ENCODE measurements at places on chromosomes 13 and 19. TPM values are rescaled to one million over a fixed set of nuclear protein-coding genes. Genes with fewer than 3 reads are reported as not detected.

The CD37 gene
- 19.6 TPM for total RNA-seq

The IL11 gene
- not detected for total RNA-seq

The TBXA2R gene
- 49.6 TPM for total RNA-seq

DNA sequence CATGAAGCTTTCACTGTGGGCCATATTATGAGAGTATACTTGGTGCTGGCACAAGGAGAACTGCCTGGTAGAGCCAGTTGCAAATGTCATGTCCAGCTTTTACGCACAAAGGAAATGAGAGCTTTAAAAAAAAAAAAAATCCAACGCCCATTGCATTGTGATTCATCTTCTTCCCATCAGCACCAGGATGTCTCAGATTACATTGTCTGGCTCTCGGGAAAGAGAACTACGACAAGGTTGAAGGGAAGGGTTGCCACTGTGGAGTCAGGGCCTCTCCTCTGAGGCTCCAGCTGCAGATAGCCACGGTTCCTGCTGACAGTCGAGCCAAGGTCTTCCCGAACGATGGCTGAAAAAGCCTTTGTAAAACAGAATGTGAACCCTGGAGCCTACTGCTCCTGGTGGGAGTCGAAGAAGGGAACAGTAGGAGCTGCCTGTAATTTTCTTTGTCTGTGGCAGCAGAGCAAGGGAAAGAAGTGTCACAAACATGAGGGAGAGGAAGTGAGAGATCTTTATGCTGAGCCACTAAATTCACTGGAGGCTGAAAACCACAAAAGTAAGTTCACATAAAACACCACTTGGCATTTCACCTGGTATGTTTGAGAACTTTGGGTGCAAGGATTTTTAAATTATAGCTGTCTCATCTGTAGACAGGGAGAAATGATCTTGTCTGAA lies 704.7 kb downstream of the DIAPH3 start:
- no peak for DNase-seq

GRCh38 chr19:31168106-31168625 lies 181.1 kb downstream of the TSHZ3 start:
- DNase-seq = no peak

- DNase-seq = no peak
Observed at GRCh38 chr13:30314562-30314961, 7.2 kb upstream of the KATNAL1 start.

DNA sequence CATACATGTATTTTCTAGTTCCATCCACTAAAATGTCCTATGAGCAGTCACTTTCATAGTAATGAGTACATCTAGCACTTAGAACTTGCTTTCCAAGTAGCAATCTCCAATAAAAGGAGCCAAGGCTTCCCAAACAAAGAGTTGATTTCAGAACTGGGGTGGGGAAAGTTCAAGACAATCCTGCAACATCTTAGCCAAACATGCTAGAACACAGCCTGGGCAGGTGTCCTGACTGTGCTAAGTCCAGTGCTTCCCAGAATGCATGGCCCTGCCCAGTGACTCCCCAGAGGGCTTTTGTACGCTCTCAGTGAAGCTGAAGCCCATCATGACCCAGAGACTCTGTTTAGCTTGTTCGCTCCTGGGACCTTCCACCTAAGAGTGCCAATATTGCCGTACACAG lies 106.7 kb upstream of the UBAC2 start:
- DNase-seq = no peak

DNA sequence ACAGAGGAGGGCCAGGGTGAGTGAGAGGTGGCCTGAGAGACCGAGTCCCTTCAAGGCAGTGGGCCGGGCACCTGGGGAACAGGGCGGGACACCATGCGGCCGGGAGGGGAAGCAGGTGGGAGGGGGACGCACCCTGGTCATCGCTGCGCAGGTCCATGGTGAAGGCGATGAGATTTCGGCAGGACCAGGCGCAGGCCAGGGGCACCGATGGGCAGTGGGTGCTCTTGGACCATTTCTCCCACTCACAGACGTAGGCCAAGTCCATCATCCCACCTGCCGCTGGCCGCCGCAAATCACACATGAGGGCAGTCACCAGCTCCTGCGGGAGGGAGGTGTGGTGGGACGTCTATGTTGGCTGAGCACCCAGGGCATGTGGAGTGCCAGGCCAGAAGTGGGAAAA lies 2.2 kb downstream of the MED16 start:
- DNase-seq = no peak

- DNase-seq = no peak
Observed at GRCh38 chr19:15810335-15810734, 5.1 kb downstream of the OR10H1 start.

GRCh38 chr13:98585398-98585754 lies 8.5 kb upstream of the STK24 start:
- no peak for DNase-seq

DNA sequence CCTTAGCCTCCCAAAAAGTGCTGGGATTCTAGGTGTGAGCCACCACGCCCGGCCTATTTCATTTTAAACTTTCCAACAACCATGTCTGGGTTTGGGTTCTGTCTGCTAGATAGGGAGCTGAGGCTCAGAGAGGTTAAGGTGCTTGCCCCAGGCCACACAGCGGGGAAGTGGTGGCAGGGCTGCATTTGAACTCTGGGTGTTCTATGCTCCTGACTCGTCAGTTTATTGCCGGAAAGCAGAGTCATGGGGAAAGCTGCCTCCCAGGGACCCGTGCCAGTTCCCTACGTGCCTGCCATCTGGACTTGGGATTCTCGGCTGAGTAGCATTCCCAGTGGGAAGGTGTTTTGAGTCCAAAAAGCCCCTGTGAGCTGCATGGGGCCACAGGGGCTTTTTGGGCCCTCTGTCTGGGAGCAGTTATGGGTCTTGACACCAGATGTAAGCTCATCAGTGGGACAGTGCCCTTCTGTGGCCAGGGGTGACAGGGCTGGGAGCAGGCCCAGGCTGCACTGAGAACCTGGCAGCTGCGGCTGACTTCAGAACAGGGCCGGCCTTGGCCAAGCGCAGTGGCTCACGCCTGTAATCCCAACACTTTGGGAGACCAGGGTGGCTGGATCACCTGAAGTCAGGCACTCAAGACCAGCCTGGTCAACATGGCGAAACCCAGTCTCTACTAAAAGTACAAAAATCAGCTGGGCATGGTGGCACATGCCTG lies 10.9 kb downstream of the RFX1 start:
- DNase-seq = no peak

- DNase-seq = no peak
Observed at GRCh38 chr13:103878891-103879605, 812.8 kb upstream of the SLC10A2 start.

- DNase-seq = no peak
Observed at GRCh38 chr19:53977429-53977990, 13.9 kb upstream of the CACNG6 start.

GRCh38 chr13:75636436-75637180 lies 478 bp downstream of the LMO7 start:
- no peak for DNase-seq

DNA sequence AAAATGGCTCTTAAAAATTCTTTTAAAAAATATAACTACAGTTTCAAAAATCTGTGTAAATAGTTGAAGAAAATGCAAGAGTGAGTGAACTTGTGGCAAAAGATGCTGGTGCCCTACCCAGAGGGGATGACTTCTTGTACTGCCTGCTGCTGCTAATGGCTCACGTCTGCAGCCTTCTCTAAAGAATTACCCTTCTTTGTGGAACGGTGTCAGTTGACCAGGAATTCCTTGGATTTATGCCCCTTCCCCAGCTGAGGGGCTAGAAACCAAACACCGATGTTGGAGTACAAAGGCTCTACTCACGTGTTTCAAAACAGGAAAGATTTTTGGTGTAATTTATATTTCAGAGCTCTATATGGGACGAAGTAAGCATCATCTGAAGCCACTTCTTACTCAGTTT lies 1582.8 kb downstream of the OLFM4 start:
- DNase-seq = no peak

DNA sequence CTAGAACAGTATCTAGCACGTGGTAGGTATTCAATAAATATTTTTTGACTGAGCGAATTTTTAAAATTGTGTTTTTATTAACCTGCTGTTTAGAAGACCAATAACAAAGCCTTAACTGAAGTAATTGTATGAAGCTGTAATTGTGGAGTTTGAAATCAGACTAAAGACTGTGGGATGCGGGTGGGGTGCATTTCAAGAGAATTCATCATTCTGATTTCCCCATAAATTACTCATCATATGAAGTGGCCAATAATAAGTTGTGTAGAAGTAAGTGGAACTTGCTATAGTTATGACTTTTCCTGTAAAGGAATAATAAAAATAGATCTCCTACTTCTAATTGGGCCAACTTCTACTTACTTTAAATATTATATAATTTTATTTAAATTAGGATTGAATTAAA lies 449.3 kb downstream of the PCDH9 start:
- no peak for DNase-seq
